ENCODE measurements at places on chromosomes 7 and 10. TPM values are rescaled to one million over a fixed set of nuclear protein-coding genes. Genes with fewer than 3 reads are reported as not detected.

- DNase-seq, result no peak
These were observed 236.4 kb upstream of the TMEM72 start for GRCh38 chr10:44674536-44675386.

GRCh38 chr10:26780793-26781601, 79.8 kb downstream of the ABI1 start:
- no peak for DNase-seq

- DNase-seq, result peak; percentile 94
These were observed 3.1 kb downstream of the ADIRF start for GRCh38 chr10:86971232-86971991.

GRCh38 chr7:128172151-128172550, 68.9 kb upstream of the LEP start:
- no peak for DNase-seq

DNA sequence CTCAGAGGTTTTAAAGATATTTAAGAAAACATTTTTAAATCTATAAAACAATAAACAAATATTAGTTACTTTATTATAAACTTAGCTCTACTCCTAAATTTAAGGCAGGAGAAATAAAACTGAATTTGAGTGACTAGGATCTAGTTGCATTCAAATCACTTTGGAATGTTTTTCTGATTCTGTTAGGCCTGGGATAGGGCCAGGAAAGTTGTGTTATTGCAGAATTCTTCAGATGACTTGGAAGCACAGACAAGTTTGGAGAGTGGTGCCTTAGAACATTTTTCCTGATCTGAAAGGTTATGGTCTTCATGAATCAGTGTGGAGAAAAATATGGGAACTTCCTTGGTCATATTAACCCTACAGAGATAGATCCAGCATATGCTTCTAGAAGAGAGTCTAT, 15.6 kb upstream of the SLC25A13 start:
- DNase-seq, result no peak

The AKR1C8 gene
- total RNA-seq, result 3.2 TPM

The INA gene
- total RNA-seq, result not detected

The GPR15LG gene
- total RNA-seq, result not detected

GRCh38 chr10:90222372-90222771, 521.0 kb downstream of the KIF20B start:
- DNase-seq, result no peak

DNA sequence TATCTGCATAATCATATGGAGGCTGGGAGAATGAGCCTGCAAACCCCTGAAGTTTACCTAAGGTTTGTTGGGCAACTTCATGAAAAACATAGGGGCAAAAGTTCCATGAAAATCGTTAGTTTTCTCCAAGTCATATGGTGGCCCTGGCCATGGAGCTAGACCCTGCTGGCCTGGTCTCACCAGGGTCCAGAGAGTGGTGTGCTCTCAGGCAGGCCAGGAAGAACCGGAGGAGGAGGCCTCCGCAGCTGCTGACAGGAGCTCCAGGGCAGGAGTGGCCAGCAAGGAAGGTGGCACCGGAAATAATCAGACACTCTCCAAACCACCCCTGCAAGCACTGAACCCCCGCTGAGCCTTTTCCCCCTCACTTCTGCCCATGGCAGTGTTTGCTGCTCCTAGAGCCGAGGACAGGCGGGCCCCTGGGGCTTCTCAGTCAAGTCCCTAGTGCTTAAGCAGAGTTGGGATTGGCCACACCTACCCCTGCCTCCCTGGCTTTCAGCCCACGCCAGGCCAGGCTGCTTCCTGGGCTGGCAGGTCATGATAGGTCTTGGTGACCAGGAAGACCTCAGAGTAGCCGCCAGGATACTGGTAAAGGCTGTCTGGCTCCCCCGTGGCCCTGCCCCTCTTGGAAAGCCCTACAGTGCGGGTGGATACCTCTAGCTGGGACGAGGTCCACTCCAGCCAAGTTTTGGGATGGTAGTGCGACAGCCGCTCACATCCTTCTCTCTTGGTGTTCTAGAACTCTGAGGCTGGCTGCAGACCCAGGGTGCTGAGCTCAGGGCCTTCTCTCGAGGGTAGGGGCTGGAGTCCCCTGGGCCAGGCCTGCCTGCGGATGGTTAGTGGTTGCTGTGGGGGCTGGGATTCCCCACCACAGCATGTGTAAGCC, 242.8 kb downstream of the MGMT start:
- DNase-seq, result no peak

GRCh38 chr7:132433301-132433700, 143.0 kb downstream of the PLXNA4 start:
- DNase-seq, result peak; percentile 55

- DNase-seq, result no peak
These were observed 72.1 kb upstream of the INHBA start for GRCh38 chr7:41774966-41775365.

- DNase-seq, result no peak
These were observed 2.7 kb downstream of the NHLRC2 start for GRCh38 chr10:113857210-113857609.

DNA sequence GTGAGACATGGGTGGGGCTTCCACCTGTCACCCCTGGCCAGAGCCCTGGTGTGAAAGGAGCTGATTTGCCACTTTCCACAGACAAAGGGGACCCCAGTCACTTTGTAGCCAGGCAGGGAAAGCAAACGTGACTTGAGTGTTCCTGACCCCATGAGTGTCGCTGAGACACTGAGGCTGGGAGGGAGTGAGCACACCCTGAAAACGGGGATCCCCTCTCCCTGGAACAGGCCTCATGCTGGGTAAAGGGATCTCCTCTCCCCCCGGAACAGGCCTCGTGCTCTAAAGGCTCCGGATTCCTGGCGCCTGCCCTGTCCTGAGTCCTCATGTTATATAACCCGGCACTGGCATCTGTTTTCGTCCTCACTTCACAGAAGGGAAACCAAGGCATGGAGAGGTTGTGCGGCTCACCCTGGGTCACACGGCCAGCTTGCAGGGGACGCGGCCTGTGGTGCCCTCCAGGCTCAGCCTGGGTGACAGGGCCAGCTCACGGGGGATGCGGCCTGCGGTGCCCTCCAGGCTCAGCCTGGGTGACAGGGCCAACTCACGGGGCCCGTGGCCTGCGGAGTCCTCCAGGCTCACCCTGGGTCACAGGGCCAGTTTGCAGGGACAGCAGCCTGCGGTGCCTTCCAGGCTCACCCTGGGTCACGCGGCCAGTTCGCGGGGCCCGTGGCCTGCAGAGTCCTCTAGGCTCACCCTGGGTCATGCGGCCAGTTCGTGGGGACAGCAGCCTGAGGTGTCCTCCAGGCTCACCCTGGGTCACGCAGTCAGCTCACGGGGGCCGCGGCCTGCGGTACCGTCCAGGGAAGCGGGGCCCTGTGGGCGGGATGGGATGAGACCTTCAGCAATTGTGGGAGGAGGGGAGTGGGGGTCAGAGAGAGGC, 104.7 kb downstream of the PDGFA start:
- no peak for DNase-seq

DNA sequence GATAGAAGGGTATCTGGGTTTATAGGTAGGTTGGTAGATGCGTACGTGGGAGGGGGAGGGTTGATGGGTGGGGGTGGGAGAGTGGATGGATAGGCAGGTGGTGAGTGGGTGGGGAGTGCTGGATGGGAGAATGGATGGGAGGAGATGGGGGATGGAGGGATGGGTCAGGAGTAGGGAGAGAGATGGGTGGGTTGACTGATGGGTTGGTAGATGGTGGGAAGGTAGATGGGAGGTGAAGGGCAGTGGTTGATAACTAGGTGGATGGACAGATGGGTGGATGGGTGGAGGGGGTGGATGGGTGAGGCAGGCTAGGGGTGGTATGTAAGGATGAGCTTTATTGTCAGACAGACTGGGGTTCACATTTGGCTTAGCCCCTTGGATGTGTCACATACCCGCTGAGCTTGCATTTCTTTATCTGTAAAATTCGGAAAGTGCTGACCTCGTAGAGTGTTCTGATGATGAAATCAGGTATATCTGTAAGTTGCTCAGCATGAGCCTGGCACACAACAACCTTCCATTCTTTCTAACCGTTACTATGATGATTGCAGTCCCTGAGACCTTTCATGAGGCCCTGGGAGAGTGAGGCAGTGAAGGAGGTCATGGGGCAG, 34.3 kb downstream of the SLIT1 start:
- no peak for DNase-seq

DNA sequence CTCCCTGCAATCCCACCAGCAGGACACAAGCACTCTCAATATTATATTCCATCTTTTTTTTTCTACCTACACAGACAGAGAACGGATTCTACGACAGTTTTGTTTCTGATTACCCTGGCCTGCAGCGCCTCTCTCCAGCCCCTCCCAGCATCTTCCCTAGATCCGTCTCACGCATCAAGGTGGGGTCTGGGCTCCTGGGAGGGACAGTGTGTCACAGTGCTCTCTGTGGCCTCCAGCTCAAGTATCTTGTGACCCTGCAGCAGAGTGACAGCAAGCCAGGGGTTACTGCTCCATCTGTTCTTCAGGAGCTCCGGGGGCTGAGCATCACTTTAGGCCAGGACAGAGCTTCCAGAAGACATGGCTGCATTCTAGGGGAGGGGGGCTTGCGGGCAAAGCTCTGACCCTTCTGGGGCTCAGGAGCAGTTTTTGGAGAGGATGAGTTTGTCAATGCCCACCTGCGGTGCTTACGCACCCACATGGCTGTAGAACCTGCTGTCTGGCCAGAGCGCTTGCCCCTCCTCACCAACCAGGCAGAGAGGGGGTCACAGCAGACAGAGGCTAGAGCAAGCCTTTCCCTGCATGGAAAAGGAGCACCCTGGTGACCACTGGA, 22.6 kb downstream of the MYO1G start:
- no peak for DNase-seq

DNA sequence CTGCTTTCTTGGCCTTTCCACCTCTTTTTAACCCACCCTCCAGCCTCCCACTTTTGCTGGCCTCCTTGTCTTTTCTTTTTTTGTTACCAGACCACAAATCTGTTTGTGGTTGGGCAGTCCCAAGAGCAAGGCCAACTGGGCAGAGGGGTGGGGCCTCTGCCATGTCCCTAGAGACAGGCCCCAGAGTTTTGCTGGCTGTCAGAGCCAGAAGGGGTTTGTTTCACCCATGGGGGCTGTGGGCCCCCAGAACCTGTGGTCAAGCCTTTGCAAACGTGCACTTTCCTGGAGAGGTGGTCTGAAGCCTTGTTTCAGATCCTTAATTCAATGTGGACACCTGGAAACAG, 10.3 kb downstream of the ZMIZ1 start:
- DNase-seq, result no peak

The SLC16A12 gene
- total RNA-seq, result not detected

DNA sequence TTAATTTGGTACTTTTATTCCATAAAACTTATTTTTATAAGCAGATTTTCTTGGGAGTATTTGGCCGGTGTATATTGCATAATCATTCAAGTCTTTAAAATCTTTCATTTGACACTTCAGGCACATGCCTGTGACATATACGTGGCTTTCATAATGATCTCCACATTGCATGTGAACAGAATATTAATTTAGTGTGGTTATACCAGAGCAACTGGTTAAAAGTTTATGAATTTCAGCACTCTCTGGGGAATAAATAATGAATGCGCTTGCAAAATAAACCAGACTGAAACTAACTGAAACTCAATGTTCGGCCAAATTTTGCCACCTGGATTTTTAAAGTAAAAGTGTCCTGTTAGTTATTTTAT, 242.3 kb downstream of the GLI3 start:
- DNase-seq, result no peak

- no peak for DNase-seq
These were observed 80.1 kb upstream of the MKRN1 start for GRCh38 chr7:140559410-140559809.

The GIMAP8 gene
- 8.0 TPM for total RNA-seq

The IQCE gene
- 6.6 TPM for total RNA-seq

DNA sequence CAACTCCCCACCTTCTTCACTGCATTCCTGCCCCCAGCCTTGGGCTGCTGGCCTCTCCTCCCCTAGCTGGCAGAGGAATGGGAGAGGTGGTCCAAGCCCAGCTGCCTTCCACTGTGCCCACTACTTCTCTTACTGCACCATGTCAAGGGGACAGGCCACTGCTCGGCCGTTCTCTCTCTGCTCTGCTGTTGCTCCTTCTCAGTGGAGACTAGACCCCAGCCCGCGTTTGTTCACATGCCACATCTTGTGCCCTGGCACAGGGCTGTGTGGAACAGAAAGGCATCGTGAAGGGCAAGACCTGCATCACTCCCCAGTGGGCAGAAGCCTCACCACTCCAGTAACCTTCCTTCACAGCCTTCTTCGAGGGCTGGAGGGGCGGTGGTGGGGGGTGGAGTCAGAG, 711 bp upstream of the CDHR3 start:
- DNase-seq, result no peak

The FAM25A gene
- not detected for total RNA-seq

GRCh38 chr10:29646960-29647461, 12.2 kb upstream of the SVIL start:
- DNase-seq, result no peak

DNA sequence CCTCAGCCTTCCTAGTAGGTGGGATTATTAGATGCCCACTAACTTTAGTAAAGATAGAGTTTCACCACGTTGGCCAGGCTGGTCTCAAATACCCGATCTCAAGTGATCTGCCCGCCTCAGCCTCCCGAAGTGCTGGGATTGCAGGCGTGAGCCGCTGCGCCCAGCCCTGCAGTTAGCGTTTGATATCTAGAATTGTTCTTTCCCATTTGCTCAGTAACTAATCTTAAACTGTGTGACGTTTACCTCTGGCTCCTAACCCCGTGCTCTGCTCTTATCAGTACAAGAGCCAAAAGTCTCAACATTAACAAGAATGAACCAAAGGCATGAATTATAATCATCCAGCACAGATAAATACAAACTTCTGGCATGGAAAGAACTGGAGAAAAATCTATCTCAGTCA, 47.4 kb downstream of the IGF2BP3 start:
- no peak for DNase-seq

DNA sequence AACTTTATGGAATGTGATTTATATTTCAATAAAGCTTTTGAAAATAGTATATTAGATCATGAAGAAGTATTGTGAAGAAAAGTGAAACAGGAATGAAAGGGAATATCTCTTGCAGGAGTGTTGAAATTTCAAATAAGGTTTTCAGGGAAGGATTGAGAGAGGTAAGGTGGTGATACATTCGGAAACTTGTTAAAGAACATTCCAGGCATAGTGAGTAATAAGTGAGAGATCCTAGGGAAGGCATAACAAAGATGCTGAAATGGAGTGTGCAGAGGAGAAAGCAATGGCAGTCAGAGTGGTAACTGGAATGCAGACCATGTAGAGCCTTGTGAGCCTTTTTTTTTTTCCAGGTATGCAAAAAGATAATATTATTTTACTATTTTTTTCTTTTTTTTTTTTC, 4.1 kb downstream of the OR9A4 start:
- DNase-seq, result no peak

GRCh38 chr7:95907337-95907736, 135.0 kb downstream of the DYNC1I1 start:
- DNase-seq, result no peak

The GOLGA7B gene
- 14.1 TPM for total RNA-seq

DNA sequence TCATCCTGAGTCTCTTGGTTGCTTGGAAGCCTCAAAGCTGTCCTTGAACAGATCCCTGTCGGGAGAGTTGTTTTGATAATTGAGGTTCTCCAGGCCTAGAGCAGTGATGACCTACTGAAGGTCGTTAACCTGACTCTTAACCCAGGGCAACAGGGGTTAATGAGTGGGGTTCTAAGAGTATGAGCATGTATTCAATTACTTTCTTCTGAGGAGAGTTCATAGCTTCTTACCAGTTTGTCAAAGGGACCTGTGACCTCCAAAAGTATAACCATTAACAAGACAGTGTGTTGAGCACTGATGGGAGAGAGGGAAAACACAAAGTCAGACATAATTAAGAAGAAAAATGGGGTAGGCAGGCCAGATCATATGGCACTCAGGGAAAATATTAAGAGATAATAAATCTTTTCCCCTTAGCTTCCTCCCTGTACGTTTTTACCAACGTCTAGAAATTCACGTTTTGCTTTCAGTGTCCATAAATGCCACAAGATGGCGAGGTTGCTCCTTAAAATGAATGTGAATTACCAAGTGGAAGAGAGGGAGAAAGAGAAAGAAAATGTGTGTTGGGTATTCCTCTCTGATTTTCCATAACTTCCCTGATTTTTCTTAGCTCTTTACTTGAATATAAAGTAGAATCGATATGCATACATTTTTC, 97.6 kb downstream of the SUGCT start:
- no peak for DNase-seq
